ENCODE measurements at places on chromosomes 2 and 18.

DNA sequence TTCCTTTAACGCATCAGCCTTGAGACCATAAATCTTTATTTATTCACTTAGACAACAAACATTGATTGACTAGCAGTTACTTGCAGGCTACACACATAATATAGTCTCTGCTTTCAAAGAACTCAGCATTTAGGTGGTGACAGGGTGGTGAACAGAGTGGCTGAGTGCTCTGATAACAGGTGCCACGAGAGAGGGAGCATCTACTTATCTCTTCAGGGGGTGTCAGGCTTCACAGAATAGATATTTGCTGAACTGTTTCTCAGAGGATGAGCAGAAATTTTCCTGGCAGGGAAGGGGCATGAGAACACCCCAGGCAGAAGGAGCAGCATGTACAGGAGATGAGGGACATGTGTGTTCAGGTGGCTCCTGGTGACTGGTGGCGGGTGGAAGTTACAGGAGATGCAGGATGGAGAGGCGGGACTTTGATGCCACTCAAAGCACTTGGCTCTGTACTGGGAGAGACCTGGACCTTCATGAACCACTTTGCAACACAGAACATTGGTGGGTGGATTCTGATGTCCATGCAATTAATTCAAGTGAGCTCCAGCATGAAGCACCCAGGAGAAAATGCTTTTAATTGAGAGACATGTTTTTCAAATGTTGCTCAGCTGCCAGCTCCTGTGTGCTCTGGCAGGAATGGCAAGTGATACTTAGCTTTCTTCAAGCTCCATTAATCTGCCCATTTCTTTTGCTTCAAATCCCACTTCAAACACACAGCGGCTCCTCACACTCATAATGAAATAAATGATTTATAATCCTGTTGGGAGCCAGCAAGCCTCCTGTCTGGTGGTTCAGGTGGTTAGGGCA lies 248.9 kb downstream of the MYCN start:
- DNase-seq = no peak

DNA sequence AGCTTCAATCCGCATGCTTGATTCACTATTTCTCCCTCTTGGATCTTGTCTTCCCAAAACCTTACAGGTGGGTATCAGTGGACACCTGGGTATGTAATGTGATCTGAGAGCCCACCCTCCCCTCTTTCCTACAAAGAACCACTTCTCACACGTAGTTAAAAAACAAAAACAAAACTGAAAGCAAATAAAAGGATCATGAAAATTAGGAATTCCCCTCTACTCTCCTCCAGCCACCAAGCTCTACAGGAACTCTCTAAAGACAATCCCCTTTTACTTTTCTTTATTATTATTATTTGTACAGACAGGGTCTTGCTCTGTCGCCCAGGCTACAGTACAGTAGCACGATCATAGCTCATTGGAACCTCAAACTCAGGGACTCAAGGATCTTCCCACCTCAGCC lies 40.8 kb upstream of the MYO1B start:
- no peak for DNase-seq

DNA sequence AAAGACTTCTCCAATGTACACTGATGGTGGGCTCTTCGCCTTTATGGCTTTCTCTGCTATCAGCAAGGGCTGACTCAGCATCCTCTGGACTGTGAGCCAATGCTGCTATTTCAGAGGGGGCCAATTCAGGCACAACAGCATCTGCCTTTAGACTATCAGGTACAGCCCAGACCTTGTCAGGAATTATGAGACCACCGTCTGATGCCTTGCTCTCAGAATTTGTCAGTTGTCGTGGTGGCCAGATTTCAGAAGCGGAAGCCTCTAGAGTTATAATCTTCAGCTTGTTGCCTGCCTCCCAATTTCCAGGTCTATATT lies 92.7 kb downstream of the ALPK2 start:
- no peak for DNase-seq

GRCh38 chr2:100577777-100578176 lies 15.0 kb downstream of the PDCL3 start:
- peak; percentile 8 for DNase-seq

- DNase-seq = no peak
These were observed 513.1 kb upstream of the RAB6C start for GRCh38 chr2:129466389-129466788.

DNA sequence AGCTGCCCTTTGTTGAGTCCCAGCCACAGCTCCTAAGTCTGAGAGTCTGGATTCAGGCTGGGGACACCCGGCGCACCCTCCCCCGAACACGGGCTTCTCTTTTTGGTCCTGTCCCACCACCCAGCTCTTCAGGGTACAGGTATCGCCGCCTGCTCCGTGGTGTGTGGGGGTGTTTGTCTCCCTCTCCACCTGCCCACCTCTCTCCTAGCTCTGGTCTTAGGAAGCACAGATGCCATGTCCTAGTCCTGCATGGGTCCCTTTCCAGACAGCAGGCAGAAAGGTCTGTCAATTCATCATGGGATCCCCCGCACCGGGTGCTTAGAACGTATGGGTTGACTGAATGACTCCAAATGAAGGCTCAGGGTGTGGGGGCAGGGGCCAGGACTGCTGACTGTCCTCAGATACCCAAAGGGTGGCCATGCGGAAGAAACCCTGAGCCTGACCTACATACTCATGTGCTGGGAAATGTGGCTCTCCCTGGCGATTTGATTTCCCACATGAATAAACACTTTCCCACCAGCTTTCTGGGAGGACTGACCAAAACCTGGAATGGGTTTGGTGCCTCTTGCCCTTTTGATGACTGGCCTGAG lies 156.8 kb downstream of the CELF4 start:
- no peak for DNase-seq

DNA sequence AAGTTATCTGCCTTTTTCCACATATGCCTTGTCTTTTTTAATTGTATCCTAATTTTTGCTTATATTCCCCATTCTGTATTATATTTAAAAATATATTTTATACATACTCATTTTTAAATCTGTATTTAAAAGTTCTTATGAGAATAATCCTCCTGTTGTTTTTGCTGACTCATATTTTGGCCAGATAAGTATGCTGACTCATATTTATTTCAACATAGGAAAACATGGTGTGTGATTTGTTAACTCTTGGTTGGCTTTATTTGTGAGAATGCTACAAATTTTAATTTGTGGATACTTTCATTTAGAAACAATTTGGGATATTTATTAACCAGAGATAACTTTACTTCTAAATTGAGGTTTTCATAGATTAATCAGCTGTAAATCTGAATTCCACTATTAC lies 587.7 kb downstream of the CPS1 start:
- DNase-seq = peak; percentile 45

- peak; percentile 83 for DNase-seq
These were observed 26.0 kb upstream of the SP3 start for GRCh38 chr2:173990970-173991819.

DNA sequence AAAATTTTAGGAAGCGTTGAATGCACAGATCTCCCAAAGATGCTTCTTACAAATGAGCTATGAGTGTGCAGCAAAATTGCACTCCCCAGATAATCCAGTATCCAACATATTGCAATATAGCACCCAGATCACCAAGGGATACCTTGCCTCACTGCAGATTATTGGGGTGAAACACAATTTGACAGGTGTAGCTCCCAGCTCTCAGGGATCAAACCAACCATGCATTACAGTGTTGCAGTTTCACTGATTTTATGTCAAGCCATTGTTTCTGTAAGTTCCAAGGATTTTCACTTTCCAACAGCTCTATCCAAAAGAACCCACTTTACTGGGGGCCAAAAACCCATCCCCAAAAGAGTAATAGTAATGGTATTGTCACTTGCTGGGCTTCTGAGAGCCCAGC lies 10.8 kb upstream of the PRLH start:
- no peak for DNase-seq

GRCh38 chr2:208142925-208143799 lies 2.8 kb downstream of the CRYGB start:
- no peak for DNase-seq

GRCh38 chr2:133012847-133013734 lies 343.1 kb upstream of the LYPD1 start:
- no peak for DNase-seq

- DNase-seq = no peak
These were observed 64.0 kb upstream of the SLC14A2 start for GRCh38 chr18:45551142-45551815.
